H1 (cell line): ENCODE measurements at places on chromosomes 2 and 18. TPM values are rescaled to one million over a fixed set of nuclear protein-coding genes. Genes with fewer than 3 reads are reported as not detected.

TRIM43 gene
- not detected in 2 replicates for total RNA-seq

ASB18 gene
- total RNA-seq = not detected in 2 replicates

FOXI3 gene
- 15.9 and 17.1 TPM in 2 replicates for total RNA-seq

CLEC4F gene
- total RNA-seq = not detected in 2 replicates

POMC gene
- total RNA-seq = 1.7 and 2.2 TPM in 2 replicates

DNA sequence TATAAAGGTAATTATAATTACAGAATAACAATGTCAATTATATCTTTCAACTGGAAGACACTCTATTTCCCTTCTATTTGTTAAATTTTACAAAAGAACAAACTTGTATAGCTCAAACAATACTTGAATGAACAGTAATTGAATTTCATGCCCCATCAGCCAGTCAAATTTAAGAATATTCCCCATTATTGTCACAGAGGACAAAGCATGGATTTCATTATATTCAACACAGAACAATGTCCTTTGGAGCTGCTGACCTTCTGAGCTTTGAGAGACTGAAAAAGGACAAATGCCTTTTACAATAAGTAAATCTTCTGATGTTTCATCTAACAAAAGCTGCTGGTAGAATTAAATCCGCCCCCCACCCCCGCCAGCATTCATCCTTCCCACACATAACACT, 187.5 kb upstream of the MC4R start:
- no peak for DNase-seq

- no peak for DNase-seq
Measured at GRCh38 chr2:135238651-135239050, 186.6 kb downstream of the RAB3GAP1 start.

DNA sequence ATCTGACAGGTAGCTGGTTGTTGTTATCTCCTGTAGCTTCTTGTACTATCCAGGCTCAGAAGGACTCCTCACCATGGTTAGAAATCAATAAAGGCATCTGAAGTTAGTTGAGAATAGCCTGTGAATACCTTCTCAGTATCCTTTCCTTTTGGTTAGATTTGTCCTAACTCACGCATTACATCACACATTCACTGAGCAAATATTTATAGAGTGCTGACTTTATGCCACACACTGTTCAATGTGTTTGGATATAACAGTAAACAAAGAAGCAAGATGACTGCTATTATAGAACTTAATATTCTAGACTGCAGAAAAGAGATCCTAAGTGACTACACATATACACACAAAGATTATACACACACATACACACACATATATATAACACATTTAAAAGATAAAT, 889.9 kb upstream of the CHAC2 start:
- DNase-seq = no peak

- DNase-seq = no peak
Measured at GRCh38 chr18:38900031-38900430, 1334.4 kb upstream of the CELF4 start.

- no peak for DNase-seq
Measured at GRCh38 chr2:6564326-6564725, 301.4 kb downstream of the CMPK2 start.

- DNase-seq = no peak
Measured at GRCh38 chr2:55763721-55764120, 70.1 kb upstream of the PNPT1 start.

DNA sequence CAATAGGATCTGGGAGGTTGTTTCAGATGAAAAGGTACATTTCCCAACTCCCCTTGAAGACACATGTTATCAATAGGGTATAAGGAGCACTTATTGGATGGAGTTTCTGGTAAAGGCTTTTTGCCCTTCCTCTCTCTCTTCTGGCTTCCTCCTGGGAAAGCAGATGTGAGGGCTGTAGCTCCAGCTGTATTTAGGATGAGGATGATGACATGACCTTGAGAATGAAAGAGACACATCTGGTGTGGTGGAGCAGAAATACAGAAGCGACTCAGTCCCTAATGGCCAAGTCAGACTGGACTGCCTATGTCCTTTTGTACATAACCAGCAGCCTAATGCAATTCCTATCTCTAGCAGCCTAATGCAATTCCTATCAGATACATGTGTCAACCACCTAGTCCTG, 100.9 kb upstream of the NXPH2 start:
- DNase-seq = no peak

- DNase-seq = no peak
Measured at GRCh38 chr2:163778045-163778781, 42.4 kb upstream of the FIGN start.
